ENCODE measurements at places on chromosomes 12 and 14.

GRCh38 chr12:54562750-54563356 is 13.5 kb downstream of the PDE1B start:
- no peak for DNase-seq

DNA sequence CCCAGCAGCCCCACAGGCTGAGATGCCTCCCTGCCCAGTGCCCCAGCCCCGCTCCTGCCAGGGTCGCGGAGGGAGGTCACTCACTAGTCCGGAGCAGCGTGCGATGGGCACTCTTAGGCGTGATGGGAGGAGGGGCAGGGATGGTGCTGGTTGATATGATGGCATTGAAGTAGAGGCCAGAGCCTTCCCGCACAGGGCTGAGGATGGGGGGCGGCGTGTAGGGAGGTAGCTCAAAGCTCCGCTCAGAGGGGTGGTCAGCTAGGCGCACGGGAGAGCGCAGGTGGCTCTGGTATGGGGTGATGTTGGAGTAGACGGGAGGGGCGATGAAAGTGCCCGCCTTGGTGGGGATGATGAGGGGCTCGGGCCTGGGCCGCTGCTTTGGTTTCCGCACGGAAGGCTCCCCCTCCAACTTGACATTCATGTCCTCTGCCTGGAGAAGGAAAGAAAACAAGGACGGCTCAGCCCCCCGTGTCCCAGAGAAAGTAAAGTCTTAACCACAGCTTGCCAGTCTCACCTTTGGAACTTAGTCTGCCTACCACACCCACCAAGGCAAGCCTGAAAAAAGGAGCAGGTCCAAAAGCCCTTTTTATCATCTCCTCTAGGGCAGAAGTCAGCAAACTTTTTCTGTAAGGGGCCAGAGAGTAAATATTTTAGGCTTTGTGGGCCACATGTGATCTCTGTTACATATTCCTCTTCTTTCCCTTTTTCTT is 15.5 kb upstream of the PNMA1 start:
- no peak for DNase-seq

DNA sequence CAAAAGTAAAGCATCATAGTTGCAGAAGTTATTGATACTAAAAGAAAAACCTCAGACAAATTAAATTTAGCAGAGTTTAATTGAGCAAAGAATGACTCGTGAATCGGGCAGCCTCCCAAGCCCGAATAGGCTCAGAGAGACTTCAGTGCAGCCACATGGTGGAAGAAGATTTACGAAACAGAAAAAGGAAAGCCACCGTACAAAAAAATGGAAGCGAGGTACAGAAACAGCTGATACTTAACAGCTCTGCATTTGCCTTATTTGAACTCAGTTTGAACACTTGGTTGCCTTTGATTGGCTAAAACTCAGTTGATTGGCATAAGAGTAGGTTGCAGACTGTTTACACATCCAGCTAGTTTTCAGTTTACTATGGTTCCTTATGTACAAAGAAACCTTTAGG is 12.9 kb downstream of the TTC9 start:
- no peak for DNase-seq

DNA sequence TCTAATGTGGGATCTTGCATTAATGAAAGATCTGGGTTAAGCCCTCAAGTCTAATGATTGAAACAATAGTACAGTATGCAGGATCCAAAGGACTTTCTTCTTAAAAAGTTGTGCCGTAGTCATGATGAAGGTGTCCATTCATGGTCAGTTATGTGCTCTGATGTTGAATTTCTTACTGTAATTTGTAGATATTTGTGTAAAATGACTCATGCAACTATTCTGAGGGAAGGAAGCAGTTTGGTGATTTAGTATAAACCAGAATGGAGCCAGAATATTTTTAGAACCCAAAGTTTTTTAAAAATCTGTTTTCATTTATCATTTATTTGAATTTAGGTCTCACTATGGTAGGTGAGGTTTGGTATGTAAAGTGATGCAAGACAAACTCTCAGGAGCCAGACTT is 151.2 kb downstream of the AKAP6 start:
- no peak for DNase-seq

DNA sequence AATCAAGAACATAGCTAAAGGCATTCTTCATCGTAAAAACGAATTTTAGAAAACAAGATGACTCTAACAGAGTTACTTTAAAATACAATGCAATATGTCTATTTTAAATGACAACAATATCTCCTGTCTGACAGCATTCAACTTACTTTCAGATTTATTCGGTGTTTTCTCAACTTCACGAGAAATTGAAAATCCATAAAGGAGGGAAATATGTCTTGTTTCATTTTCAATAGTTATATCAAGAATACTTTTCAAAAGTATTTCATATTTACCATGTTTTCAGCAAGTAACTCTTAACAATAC is 254.8 kb downstream of the DAD1 start:
- no peak for DNase-seq

GRCh38 chr14:81400202-81400678 is at the start of gene STON2:
TSS of gene STON2 (minus strand) at chr14:81400324. CDS start at chr14:81398382, 1,942 bp downstream.
- DNase-seq, result no peak

- no peak for DNase-seq
Measured at GRCh38 chr14:91834571-91834970, 32.8 kb downstream of the TC2N start.

DNA sequence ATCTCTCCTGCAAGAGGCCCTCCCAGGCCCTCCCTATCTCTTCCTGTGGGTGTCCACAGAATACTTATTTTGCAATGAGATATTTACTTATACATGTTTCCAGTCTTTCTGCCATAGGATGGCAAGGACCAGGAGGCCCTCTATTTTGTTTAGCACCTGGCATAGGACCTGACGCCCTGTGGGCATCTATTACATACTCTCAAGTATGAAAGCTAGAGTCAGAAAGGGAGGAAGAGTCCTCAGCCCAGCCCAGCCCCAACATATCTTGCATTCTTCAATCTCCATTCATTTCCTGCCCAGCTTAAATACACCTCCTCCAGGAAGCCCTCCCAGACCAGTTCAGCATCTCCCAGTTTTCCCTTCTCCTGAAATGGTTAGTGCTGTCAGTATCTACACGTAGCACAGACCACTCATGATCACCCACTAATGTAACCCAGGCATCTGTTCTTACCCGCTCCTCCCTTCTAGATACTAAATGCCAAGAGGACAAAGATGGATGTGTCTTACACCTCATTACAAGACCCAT is 7.4 kb downstream of the FOXN4 start:
- DNase-seq, result no peak

DNA sequence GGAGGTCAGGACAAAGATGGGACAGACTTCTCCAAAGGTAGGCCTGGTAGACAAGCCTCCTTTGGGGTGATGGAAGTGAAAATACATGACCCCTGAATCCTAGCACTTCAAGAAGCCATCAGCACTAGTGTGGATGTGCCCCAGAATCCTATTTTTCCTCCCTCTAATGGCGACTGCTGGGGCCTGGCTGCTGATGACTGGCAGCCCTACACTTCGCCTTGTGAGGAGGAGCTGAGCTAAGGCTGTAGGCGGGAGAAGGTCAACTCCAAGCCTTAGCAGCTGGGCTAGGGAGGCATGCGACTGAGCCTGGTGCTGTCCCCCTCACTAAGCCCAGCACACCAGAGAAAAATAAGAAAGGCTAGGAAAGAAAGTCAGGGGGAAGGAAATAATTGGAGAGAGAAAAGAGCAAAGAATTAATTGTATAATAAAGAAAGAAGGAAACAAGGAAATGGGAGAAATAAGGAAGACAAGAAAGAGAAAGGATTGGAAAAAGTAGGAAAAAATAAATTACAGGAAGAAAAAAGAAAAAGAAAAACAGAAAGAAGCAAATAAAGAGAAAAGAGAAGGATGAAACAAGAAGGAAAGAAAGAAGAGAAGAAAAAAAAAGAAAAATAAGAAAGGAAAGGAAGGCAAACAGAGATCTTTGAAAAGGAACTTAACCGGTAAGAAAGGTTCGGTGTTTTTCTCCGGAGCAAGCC is 4.7 kb upstream of the HOXC10 start:
- no peak for DNase-seq

- no peak for DNase-seq
Measured at GRCh38 chr12:76038176-76038575, 6.6 kb upstream of the PHLDA1 start.

DNA sequence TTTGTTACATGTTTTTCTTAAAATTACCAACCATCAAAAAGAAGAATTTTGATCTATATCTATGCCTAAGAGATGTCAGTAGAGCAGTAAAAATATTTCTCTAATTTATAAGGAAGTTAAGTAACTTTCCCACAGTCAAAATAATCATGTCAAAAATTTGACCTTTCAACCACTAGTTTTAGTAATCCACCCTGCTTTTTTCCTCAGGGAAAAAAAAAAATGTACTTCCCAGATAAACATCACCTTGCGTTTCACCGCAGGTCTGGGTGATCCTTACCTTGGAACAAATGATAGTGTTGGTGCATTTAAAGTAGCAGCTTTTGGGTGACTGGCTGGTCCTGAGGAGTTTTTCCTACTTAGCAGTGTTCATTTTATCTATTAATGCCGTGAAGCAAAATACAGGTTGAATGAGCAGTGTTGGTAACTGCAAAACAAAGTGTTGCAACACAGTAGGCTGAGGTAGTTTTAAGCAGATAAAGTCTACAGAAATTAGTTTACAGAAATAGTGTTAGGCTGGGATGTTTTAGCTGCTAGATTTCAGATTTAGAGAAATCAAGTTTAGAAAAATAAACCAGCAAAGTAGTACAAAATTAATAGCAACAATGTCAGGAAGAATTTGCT is 137.2 kb upstream of the DNM1L start:
- no peak for DNase-seq

DNA sequence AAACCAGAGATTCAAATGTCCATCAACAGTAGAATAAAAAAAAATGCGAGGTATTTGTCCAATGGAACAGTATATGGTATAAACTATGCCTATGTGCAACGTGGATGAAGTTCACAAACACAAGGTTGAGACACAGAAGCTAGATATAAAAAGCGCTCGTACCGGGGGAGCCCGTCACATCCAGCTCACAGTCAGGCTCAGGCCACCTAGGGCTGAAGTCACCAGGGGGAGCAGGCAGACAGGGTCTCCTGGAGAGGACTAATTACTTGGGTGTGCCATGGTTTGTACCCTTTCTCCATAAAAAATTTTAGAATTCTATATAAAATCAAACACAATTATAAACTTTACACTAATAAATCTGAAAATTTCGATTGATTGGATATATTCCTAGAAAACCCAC is 13.6 kb downstream of the AHNAK2 start:
- DNase-seq, result no peak

- DNase-seq, result no peak
Measured at GRCh38 chr12:22935501-22935900, 310.5 kb downstream of the ETNK1 start.

GRCh38 chr12:61009192-61009591 is 1251.0 kb upstream of the USP15 start:
- DNase-seq, result no peak

DNA sequence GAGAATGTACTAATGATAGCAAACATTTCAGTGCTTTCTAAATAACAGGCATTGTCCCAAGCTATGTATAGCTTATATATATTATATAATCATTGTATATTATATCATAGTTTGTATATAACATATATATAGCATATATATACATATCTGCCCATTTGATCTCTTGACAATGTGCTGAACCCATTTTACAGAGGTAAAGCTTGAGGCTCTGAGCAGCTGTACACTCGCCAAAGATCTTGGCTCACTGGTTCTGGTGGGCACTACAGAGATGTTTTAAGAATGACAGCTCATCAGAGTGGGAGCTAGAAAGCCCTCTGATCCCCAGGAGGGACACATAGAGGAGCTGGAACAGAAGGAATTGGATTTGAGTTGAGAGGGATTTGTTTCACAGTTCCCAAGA is 68.2 kb upstream of the ACTN1 start:
- no peak for DNase-seq

- no peak for DNase-seq
Measured at GRCh38 chr14:64724578-64724930, 20.3 kb downstream of the PLEKHG3 start.

GRCh38 chr12:1875608-1876007 is 42.8 kb downstream of the CACNA2D4 start:
- no peak for DNase-seq

- no peak for DNase-seq
Measured at GRCh38 chr14:54622192-54622958, 55.4 kb downstream of the SAMD4A start.

DNA sequence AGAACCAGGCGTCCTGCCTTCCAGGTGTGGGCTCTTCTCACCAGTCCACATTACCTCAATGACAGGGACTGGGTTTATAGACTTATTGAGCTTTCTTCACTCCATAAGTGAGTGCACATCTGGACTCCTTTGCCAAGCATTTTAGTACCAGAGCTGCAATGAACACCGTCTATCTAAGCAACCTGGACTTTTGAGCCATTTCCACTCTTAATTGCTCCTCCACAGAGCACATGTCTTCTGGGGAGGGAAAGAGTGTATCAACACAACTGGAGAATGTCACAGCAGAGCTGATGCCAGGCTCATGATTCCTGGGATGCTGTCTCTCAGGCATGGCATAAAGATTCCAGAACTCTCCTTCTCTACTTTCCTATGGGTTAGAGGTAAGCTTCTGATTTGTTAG is 43.0 kb upstream of the BDKRB2 start:
- DNase-seq, result no peak

DNA sequence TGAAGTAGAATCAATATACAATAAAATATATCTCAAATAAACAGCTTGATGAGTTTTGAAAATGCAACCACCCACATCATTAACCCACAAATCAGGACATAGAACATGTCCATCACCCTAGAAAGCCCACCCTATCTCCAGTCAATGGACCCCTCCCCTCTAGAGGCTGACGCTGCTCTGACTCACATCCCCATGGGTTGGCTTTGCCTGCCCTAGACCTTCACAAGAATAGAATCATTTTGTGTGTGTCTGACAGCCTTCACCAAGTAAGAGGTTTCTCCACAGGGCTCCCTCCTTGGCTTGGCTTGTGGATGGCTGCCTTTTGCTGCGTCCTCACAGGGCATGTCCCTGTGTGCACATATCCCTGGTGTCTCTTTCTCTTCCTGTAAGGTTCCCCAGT is 250.2 kb upstream of the RTL1 start:
- no peak for DNase-seq

GRCh38 chr12:45704968-45705367 is 24.5 kb upstream of the ARID2 start:
- DNase-seq, result no peak

- DNase-seq, result no peak
Measured at GRCh38 chr12:102511575-102511974, 31.2 kb upstream of the IGF1 start.

- no peak for DNase-seq
Measured at GRCh38 chr12:7581046-7581445, 77.5 kb upstream of the CD163 start.
